Right atrium auricular region (tissue), 2 donors: ENCODE measurements at places on chromosomes 5 and 9. TPM values are rescaled to one million over a fixed set of nuclear protein-coding genes. Genes with fewer than 3 reads are reported as not detected.

GRCh38 chr9:132324425-132324824, 30.4 kb downstream of the SETX start:
- no peaks in the 10 kb centered on the region for H3K27me3 ChIP-seq
- H3K4me3 ChIP-seq, result no peak overlapping the region
- peaks cover 13% of the 10 kb centered on the region for H3K4me1 ChIP-seq
- no peak overlapping the region for H3K27ac ChIP-seq

The C8G gene
- total RNA-seq, result not detected

GRCh38 chr5:17428176-17428800, 69.7 kb upstream of the TAF11L2 start:
- no peaks in the 10 kb centered on the region for H3K27me3 ChIP-seq
- DNase-seq, result no peak
- no peaks in the 10 kb centered on the region for H3K36me3 ChIP-seq
- H3K4me1 ChIP-seq, result no peaks in the 10 kb centered on the region

DNA sequence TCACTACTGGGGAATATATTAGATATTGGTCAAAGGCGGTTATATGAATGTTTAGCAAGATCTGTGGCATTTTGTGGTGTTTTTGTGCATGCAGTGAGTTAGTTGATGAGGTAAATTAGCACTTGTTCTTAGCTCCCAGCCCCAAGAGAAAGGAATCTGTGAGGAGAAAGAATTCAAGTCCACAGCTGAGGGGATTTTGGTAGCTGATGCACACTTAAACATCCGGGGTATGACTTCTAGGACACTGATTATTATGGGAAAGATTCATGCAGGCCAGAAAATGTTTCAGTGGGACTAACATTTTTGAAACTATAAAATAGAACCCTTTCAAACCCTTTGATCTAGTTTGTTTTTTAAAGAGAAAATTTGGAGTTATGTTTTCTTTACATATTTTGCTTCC, 118.2 kb upstream of the RPS23 start:
- no peak overlapping the region for H3K4me3 ChIP-seq
- no peaks in the 10 kb centered on the region for H3K36me3 ChIP-seq
